Amygdala (tissue), 56 donors: ENCODE measurements at places on chromosomes 16 and 17.
A peak's percentile ranks its signal among the peaks of the same experiment; 100 is the strongest.

DNA sequence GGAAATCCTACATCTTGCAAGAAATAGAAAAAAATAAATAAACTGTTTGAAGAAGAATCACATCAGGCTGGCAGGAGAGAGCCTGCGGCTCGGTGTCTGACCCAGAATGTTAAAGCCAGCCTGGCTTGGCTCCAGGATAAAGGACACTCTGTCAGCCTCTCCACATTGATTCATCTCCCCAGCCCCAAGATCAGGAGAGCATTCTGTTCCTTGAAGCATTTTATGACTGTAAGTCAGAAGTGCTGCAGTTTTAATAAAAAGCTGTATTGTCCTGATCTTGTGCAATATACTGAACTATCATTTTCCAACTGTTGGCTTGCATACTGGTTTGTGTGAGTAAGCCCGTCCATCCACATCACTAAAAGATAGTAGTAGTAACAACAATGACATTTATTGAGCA lies 426.6 kb downstream of the HAPSTR1 start:
- DNase-seq, result no peak

DNA sequence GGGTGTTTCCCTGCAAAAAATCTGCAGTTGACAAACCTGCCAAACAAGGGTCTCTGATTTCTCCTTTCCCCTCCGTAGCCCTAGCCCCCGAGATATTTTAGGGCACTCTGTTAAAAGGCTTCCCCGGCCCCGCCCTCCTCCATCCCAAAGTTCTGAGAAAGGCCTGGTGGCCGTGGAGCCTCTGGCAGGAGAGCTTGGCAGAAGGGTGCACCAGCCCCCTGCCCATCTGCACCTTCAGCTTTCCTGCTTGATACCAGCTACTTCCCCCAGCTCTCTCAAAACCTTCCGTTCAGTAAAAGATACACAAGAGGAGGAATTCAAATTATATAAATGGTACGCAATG lies 711 bp upstream of the CANT1 start:
- no peak for DNase-seq

- no peak for DNase-seq
These were observed 357.6 kb upstream of the C16orf82 start for GRCh38 chr16:26709175-26709574.

DNA sequence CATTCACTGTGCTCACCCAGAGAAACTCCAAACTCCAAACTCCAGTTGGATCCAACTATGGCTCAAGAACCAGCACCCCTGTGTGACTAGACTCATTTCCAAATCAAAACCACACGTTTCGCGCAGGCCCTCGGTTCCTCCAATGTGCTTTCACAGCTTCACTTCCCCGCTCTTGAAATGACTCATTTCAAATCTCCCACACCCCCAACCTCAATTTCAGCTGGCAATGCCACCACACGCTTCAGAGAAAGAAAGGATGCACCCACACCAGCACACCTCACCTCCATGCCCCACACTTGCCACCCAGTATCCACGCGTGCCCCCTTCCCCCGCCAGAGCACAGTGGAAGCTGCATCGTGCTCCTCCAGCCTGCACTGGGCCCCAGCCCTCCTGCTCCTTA lies 9.0 kb downstream of the TMEM92 start:
- DNase-seq, result no peak

DNA sequence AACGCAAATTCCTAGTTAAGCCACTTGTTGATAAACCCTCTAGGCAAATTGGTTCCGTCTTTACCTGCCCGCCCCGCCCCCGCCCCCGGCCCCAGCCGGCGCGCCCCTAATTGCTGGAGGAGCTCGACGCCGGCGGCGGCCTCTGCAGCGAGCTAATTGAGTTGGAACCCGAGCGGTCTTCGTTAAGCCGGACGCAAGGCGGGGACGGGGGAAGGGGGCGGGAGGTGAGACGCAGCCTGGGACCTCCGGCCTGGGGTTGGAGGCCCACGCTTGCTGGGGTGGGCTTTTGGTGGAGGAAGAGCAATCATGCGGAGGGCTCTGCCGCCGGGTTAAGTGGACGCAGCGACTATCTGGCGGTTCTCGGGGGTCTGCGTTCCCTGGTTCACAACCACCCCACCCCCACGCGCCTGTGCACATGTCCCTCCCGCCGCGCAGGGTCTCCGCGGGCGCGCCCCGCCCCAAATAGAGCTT lies 12.7 kb upstream of the FOXF1 start:
- DNase-seq, result no peak

GRCh38 chr17:72843591-72843990 lies 248.9 kb downstream of the SLC39A11 start:
- DNase-seq, result no peak

DNA sequence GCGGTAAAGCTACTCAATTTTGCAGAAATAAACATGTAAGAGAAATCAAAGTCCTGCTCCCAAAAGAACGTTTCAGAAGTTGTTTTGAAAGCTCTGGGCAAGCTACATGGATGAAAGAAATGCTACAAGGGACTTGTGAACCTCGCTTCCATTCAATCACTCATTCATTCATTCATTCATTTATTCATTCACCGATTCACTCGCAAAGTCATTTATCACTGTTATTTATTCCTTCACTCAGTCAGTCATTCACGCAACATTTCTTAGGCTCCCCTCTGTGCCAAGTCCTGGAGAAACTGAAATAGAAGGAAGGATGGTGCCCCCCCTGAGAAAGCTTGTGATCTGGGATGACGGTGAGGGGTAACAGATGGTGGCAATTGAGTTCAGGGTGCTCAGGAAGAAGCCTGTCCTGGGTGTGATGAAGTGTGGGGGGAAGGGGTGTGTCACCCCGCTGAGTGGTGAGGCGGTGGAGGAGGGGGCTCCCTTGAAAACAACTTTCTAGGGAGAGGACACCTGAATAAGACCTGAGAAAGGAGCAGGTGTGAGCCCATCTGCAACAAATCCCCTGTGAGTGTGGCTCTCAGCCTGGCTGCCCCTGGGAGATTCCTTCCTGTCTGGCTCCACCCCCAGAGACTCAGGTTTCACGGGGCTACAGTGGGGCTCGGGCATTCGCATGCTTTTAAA lies 36.3 kb upstream of the PRSS54 start:
- no peak for DNase-seq

GRCh38 chr17:81870981-81871386 lies at the start of gene ARHGDIA:
Gene ARHGDIA (minus strand): TSS chr17:81871337. CDS start chr17:81869930, 1,407 bp downstream.
- DNase-seq, result no peak

GRCh38 chr17:57861790-57862693 lies 12.2 kb upstream of the MRPS23 start:
- DNase-seq, result no peak

- no peak for DNase-seq
These were observed 1.9 kb downstream of the CDK5R1 start for GRCh38 chr17:32488604-32489180.

DNA sequence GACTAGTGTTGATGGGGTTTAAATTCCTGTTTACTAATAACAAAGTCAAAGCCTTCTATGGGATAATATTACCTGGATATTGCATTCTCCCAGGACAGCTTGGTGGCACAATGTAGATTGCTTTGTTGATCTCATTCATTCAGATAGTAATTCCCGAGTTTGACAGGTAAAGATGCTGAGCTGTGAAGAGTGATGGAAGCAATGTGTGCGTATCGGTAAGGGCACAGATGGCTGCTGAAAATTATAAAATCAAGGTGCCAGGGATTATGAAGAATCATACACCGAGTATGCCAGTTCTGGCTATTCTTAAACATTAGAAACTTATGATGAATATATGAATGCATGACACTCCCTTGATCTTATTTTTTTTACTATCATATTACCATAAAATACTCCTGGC lies 100.6 kb upstream of the CNTNAP4 start:
- no peak for DNase-seq

GRCh38 chr17:15377616-15378015 lies 36.2 kb upstream of the TEKT3 start:
- peak; percentile 21 for DNase-seq

DNA sequence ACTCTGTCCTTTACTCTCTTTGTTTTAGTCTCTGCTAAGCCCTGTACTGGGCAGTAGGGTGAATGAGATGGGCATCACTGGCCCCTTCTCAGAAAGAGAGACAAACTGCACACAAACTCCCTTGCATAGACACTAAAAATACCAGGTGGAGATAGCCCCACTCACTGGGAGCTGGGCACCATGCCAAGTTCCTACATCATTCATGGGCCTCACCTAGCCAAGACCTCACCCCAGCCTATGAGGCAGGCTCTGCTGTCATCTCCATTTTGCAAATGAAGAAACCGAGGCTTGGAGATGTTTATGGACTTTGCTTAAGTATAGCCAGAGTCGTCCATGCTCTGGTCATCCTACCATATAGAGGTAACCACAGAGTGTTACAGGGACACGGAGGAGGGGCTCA lies 499.8 kb upstream of the CDH11 start:
- no peak for DNase-seq

- DNase-seq, result no peak
These were observed 19.1 kb downstream of the NLRC5 start for GRCh38 chr16:57008440-57008839.
